ENCODE measurements at places on chromosomes 2 and 18.

- no peak for DNase-seq
These were observed 62.7 kb downstream of the ZCCHC2 start for GRCh38 chr18:62585274-62586150.

GRCh38 chr2:224764565-224765236 lies 48.5 kb upstream of the CCDC195 start:
- no peak for DNase-seq

DNA sequence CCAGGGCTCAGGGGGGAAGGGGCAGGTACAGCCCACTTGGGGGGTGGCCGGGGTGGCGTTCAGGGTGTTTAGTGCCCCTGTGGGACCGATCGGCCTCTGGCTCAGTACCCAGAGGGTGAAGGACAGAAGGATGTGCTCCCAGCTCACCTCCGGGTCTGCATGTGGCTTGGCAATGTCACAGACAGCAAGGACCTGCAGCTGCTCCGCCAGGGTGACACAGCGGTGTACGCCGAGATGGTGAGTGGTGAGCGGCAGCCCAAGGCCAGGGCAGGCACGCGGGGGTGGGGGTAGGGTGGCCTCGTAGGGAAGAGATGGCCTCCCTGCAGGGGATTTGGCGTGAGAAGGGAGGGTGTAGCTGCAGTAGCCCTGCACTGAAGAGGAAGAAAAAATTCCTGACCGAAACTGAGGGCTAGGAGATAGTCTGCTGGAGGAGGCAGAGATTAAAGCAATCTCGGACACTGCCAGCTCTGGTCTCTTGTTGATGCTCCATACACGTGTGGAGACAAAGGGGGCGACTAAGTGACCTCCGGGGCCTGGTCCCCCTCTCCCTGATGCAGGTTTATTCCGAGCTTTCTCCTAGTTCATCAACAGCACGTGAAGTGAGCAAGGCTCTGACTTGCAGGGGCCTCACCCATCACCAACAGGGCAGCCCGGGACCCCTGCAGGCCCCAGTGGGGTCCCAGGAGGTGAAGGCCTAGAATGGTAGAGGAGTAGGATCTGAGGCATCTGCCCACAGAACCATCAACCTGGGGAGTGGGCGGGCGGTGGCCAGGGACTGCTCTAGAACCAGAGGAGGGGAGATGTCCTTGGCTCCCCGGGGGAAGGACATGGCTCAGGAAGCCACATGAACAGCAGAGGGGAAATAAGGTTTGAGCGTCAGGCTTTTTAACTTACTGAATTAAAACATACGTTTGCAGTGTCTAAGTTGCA lies 45.4 kb downstream of the FER1L5 start:
- no peak for DNase-seq

DNA sequence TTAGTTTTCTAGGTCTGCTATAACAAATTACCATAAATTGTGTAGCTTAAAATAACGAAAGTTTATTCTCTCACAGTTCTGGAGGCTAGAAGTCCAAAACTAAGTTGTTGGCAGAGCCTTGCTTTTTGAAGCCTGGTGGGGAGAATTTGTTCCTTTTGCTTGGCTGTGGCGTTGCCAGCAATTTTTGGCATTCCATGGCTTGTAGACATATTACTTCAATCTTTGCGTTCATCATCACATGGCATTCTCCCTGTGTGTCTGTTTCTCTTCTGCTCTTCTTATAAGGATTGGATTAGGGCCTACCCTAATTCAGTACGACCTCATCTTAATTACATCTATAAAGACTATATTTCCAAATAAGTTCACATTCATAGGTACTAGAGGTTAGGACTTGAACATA lies 217.7 kb downstream of the MBD5 start:
- no peak for DNase-seq

- DNase-seq, result no peak
These were observed 377.2 kb downstream of the CNTNAP5 start for GRCh38 chr2:124402274-124402673.

DNA sequence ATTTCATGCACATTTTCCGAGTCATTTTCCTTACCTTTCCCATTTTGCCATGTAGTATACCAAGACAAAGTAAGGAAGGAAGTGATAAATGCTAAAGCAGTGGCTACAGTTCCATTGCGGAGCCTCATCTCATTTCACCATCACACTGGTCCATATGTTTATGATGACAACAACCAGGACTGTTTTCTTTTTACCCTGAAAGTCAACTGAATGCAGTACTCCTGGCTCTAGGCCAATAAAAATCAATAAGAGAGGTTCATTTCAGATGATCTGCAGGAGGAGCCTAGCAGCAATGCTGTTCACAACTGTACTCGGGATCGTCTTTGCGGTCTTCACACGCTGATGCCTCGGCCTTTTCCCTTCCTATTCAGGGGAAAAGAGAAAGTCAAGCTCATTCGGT lies 4.7 kb downstream of the MGAT4A start:
- DNase-seq, result no peak

- no peak for DNase-seq
These were observed 53.8 kb downstream of the CYP27C1 start for GRCh38 chr2:127166231-127166860.

DNA sequence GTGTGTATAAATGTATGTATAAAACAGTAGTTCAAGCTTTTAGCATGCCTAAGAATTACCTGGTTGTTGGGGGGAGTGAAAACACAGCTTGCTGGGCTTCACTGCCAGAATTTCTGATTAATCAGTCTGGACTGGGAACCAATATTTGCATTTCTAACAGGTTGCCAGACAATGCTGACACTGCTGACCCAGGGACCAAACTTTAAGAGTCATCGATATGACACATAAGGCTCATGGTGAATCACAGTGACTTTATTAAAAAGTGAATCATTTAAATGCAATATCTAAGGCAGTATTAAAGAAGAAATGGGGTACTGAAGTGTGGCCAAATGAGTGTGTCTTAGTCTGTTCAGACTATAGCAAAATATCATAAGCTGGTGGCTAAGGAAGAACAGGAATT lies 195.9 kb upstream of the DTNA start:
- no peak for DNase-seq

GRCh38 chr2:189553504-189554088 lies 27.0 kb downstream of the SLC40A1 start:
- DNase-seq, result no peak

GRCh38 chr2:71806432-71806831 lies 341.2 kb downstream of the CYP26B1 start:
- no peak for DNase-seq

GRCh38 chr2:175624785-175625184 lies 377.3 kb downstream of the LNPK start:
- DNase-seq, result no peak

- peak; percentile 85 for DNase-seq
These were observed 24.6 kb upstream of the CASP10 start for GRCh38 chr2:201158111-201158929.

GRCh38 chr18:49742316-49743116 lies 70.8 kb downstream of the ACAA2 start:
- no peak for DNase-seq

DNA sequence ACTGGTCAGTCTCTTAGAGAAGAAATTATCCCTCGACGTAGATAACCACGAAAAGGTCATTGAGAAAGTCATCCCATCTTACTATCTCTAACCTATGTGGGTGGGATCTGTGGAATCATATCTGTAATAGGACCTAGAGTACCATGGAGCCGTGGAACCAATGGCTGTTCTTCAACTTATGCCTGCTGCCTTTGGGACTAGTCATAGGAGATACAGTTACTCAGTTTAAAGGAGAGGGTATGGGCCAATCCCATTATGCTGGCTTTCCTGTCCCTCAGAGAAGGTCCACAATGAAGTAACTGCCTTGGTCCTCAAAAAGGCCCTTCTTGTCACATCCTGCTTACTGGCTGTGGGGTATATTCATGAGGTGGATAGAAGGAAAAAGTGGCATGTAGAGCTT lies 77.5 kb downstream of the FEZ2 start:
- DNase-seq, result no peak

GRCh38 chr18:35953688-35954087 lies 18.8 kb upstream of the RMP24 start:
- DNase-seq, result no peak

- DNase-seq, result no peak
These were observed 133.1 kb downstream of the NEDD4L start for GRCh38 chr18:58177004-58177717.

- DNase-seq, result no peak
These were observed 71.6 kb downstream of the ACKR3 start for GRCh38 chr2:236641051-236641726.

DNA sequence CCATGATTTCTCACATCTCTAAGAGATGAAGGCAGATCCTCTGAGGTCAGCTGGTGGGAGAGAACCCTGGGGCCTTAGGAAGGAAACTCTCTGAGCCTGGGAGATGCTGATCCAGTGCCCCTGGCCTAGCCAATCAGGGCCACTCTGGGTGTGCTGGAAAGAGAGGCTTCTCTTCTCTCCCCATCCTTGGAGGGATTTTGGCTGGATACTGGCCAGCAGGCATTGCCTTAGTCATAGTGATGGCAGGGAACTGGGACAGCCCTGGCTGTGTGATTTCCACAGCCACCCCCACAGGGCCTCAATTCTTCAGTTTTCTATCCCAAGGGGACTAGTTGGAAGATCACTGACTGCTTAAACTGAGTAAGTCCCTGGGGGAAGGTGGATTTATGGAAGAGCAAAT lies 26.6 kb upstream of the PLB1 start:
- no peak for DNase-seq

GRCh38 chr18:58393295-58393694 lies 235.6 kb downstream of the ALPK2 start:
- no peak for DNase-seq

GRCh38 chr2:126882736-126883665 lies 15.7 kb upstream of the TEX51 start:
- DNase-seq, result no peak

- DNase-seq, result no peak
These were observed 40.4 kb downstream of the RMP24 start for GRCh38 chr18:36012891-36013290.

- DNase-seq, result no peak
These were observed 50.0 kb downstream of the ERBB4 start for GRCh38 chr2:212488611-212489010.

DNA sequence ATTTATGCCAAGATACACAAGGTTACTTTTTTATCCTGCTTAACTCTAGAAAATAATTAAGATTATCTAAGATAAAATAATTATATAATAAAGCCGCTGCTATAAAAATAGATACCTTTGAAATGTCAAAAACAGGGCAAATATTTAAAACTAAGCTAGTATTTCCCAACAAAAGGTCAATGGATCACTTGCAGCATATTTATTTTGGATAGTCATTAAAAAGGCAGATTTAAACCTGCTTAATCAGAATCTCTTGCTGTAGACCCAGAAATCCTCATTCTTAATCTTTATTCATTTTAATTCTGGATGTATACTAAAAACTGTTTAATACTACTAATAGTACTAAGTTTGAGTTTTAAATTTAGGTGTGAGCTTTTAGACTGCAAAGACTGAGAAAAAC lies 139.0 kb upstream of the CWC22 start:
- no peak for DNase-seq

DNA sequence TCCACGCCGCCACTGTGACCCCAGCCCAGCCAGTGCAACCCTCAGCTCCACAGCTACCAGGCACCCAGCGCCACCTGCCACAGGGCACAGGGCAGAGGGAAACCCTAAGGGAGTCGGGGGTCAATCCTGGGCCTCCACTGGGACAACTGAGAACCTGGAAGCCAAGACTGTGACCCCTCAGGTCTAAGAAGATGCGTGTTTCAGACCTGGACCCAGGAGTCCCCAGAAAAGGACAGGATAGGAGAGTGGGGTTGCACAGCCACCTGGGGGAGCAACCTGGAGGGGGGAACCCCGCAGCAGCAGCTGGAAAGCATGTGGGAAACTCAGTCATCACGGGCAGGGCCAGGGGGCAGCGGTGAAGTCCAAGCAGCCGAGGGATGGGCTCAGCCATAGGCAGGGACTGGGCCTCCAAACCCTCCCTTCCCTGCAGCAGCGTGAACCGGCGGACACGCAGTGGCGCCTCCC lies 4.1 kb downstream of the ESPNL start:
- DNase-seq, result no peak
